A549 treated with Mapracorat at 1 μM for 4 hours (cell line): ENCODE measurements at places on chromosomes 5 and 9. TPM values are rescaled to one million over a fixed set of nuclear protein-coding genes. Genes with fewer than 3 reads are reported as not detected.

Gene ZBTB43
- total RNA-seq = 7.2 to 10.4 TPM (median 7.4 TPM) in 5 replicates

Gene ADAMTS12
- total RNA-seq = 6.2 to 7.9 TPM (median 7.3 TPM) in 5 replicates

Gene ECM2
- total RNA-seq = 0.10 to 0.16 TPM (median 0.15 TPM) in 5 replicates

Gene GABRP
- not detected in 5 replicates for total RNA-seq

Gene ARL14EPL
- total RNA-seq = 0.13 to 0.48 TPM (median 0.19 TPM) in 5 replicates

Gene KCNT1
- 0.03 to 0.05 TPM in 2 of 5 replicates, not detected in the others for total RNA-seq

Gene WDR38
- total RNA-seq = 0.11 to 0.15 TPM (median 0.13 TPM) in 4 of 5 replicates, not detected in the other

Gene C7
- not detected in 5 replicates for total RNA-seq

Gene TBC1D9B
- 51.7 to 70.2 TPM (median 63.9 TPM) in 5 replicates for total RNA-seq

Gene TMEM161B
- 6.9 to 9.8 TPM (median 8.8 TPM) in 5 replicates for total RNA-seq

Gene LRRC70
- total RNA-seq = 0.12 to 0.31 TPM (median 0.30 TPM) in 3 of 5 replicates, not detected in the others

Gene ADAMTS13
- 0.42 to 0.64 TPM (median 0.49 TPM) in 5 replicates for total RNA-seq

Gene ADAMTSL1
- total RNA-seq = 0.07 to 0.13 TPM (median 0.09 TPM) in 3 of 5 replicates, not detected in the others

Gene CNTFR
- 0.13 to 0.15 TPM (median 0.14 TPM) in 3 of 5 replicates, not detected in the others for total RNA-seq

Gene PCDHGA2
- total RNA-seq = 0.42 to 0.91 TPM (median 0.68 TPM) in 5 replicates
